ENCODE measurements at places on chromosomes 4 and X.

- DNase-seq, result no peak
These were observed 54.4 kb downstream of the VGLL1 start for GRCh38 chrX:136586386-136586785.

GRCh38 chr4:87622303-87622702 lies 14.0 kb downstream of the DSPP start:
- no peak for DNase-seq

- no peak for DNase-seq
These were observed 759 bp upstream of the TBC1D1 start for GRCh38 chr4:37889849-37890800.

GRCh38 chr4:123631786-123632692 lies 235.4 kb downstream of the SPRY1 start:
- no peak for DNase-seq

DNA sequence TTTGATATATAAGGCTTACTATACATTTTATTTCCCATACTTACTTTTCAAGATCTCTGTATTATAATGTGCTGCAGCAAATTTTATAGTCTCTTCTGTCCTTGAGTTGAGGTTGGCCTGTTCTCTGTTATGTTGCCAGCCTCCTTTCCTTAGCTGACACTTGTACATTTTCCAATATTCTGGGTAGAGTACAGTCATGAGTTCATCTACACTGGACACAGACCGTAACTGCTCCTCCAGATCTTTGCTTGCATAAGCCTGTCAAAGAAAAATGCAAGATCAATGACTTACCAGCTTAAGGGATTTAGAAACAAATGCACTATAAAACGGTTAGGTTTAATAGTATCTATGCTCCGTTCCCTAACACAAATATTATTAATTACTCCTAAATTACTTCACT lies 63.2 kb downstream of the VEGFC start:
- DNase-seq, result no peak

DNA sequence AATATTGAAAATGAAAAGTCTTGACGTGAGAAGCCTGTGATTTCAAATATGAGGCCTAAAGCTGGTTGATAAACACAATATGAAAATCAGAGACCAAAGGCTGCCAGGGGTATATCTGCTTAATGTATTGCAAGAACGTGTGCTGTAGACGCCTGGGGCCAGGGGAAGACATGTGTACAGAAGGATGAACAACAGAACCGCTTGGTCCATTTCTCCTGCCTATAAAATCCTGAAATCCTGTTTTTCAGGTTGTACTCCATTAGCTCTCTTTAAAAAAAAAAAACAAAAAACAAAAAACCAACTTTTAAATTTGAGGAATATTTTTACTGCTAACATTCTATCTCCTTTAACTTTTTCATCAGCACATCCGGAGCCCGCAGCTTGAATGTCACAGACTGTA lies 109.2 kb downstream of the STOX2 start:
- no peak for DNase-seq

DNA sequence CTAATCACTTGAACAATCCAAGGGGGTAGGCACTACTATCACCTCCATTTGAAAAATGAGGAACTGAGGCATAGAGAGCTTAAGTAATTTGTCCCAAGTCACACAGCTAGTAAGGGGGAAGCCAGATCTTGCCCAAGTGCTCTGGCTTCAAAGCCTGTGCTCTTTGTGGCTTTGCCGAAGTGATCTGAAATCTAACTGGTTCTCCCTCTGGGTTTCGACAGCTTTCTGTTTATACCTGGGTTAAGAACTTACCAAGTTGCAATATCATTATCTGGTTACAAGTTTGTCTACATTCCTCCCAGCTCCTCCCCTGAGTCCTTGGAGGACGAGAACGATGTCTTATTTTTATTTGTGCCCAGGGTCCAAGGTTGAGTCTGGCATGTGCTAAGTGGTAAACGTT lies 125.3 kb upstream of the RAI2 start:
- DNase-seq, result no peak

DNA sequence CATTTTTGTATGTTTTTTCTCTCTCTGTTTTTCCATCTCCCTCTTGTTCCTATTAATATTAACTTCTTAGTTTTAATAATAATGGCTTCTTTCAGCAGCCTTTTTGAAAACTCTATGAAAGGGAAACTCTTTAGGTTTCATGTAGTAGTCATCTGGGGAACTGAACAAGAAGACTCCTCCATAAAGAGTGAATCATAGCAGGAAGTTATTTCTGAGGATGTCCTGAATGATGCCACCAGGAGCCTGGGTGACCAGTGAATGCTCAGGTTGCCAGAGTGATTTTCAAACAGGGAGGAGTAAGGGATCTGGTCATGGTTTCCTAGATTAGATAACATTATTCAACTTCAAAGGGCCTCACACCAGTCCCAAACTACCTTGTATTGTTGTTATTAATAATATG lies 212.8 kb upstream of the PDE5A start:
- no peak for DNase-seq

GRCh38 chr4:16176621-16177020 lies 49.6 kb downstream of the TAPT1 start:
- DNase-seq, result no peak

DNA sequence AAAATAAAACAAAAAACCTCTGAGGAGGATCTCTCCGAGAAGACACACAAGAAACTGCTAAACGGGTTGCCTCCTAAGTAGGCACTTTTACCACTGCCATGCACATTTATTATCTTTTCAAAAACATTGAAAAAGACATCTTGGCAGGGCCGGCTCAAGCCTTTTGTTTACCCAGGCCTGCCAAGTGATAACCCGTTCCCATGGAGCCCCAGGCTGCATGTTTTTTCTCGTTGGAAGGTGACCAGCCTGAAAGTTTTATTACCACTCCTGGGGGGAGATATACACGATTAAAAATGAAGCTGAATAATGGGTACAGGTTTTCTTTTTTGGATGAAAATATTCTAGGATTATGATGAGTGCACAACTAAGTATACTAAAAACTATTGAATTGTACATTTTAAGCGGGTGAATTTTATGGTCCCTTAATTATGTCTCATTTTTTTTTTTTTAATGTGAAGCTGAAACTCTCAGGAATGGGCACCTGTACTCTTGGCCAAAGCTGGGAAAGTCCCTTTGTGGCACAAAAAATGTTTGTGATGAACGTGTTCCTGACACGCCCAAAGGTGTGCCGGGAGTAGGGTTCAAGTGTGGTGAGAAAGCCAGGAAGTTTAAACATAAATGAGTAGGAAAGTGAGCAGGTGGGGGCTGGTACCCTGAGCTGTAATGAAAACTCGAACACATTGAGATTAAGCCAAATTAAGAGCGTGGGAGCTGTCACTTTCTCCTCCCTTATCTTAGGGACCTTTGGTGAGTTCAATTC lies 1.5 kb upstream of the MAP7D2 start:
- DNase-seq, result no peak

Data from right renal cortex interstitium (tissue), 3 donors.